ENCODE measurements at places on chromosomes 2 and 18.

- no peak for DNase-seq
Observed at GRCh38 chr2:50820176-50820575, 211.8 kb downstream of the NRXN1 start.

- DNase-seq: no peak
Observed at GRCh38 chr2:52312486-52312885, 1280.6 kb upstream of the NRXN1 start.

- no peak for DNase-seq
Observed at GRCh38 chr2:191625016-191625415, 52.9 kb upstream of the NABP1 start.

GRCh38 chr2:121335294-121336290 lies 50.6 kb upstream of the TFCP2L1 start:
- DNase-seq: no peak
